Cerebellum (tissue), 4 donors: ENCODE measurements at places on chromosomes 16 and 17.
A peak's percentile ranks its signal among the peaks of the same experiment; 100 is the strongest.

DNA sequence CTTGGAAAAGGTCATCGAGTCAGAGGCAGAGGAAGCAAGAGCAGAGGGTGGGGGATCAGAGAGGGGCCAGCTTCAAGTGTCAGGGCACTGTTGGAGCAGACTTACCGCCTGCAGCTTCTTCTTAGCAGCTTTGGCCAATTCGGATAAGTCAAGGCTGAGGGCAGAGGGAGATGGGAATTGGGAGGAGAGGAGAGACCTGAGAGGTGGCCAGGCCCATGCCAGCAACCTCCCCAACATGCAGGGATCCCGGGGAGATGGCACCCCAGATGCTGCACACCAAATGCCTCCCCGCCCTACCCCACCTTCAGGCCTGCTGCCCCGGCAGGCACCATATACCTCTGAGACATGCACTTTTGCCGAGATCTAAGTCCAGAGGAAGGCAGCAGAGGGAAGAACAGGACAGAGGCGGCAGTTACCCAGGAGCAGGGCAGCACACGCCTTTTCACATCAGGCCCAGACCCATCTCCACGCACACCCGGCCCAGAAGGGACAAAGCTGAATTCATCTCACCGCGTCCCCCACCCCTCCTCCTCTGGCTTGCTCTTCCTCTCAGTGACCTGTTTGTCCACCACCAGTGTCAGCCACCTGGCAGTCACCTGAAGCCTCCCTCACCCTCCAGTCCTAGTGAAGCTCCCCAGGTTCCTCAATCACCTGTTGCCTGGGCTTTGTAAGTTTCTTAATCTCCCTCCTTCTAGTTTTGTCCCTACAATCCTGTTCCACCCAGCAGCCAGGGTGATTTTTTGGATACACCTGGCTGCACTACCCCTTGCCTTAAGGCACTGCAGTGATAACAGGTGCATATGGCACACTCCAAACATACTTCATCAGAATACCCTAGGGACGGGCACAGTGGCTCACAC, 10.4 kb downstream of the TP53I13 start:
- DNase-seq, result no peak

- DNase-seq, result no peak
Measured at GRCh38 chr17:7893187-7893880, 4.7 kb downstream of the CHD3 start.

GRCh38 chr16:78196502-78196901, 97.0 kb downstream of the WWOX start:
- no peak for DNase-seq

DNA sequence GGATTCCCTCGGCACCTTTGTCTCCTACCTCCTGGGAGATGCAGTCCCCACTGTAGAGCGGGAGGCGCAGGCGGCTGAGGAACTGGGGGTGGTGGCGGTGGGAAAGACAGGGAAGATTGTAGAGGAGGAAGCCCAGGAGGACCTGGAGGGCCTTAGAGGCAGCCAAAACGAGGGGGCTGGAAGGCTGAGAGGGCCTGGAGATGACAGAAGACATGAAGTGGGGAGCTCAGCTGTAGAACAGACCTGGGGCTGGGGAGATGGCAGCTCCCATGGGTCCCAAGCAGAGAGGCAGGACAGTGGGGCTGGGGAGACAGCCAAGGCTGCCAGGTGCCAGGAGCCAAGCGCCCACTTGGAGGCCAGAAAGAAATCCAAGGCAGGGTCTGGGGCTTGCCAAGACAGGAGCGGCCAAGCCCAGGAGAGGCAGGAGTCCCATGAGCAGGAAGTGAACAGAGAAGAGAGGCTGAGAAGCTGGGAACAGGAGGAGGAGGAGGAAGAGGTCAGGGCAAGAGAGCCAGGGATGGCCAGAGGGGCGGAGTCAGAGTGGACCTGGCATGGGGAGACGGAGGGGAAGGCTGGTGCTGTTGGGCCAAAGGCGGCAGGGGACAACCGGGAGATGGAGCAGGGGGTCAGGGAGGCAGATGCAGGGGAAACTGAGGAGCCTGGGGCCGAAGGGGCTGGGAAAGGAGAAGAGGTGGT, 803 bp downstream of the APOBR start:
- DNase-seq, result peak; percentile 26

- no peak for DNase-seq
Measured at GRCh38 chr16:1729445-1729844, 23.4 kb downstream of the MAPK8IP3 start.

DNA sequence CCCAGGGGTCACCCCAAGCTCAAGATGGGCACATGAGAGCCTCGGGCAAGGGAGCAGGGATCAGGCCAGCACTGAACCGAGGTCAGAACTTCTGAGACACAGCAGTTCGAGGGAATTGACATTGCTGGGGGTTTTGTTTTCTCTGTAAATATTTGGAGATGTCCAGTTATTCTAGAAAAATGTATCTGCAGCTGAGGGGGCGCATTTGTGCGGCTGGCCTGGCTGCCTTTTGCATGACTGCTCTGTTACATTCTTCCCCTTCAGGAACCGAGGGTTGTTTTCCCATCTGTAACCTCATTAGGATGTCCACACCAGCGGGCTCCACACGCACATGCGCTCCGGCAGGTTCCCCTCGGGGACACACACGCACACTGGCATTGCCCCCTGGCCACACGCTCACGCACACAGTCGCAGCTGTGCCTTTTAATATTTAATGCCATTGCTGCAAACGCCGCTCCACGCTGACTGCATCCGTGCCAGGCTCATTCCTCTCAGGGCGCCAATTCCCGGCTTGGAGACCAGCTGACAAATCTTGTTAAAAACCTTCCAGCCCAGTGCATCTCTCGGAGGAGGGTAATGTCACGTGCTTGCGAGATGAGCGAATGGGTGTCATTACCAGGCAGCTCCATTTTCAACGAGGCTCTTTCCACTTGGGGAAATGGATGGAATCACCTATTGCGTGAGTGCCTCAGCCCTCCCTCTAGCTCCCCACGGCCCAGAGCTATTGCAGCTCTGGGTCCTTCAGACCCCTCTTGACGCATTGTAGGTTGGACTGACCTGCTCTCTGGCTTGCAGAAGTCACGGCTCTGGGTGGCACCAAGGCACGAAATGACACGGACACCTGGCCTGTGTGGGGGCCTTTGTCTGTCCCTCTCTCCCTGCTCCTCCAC, 13.1 kb downstream of the CCR7 start:
- DNase-seq, result peak; percentile 82

GRCh38 chr17:63356337-63356757, 89.8 kb downstream of the CYB561 start:
- no peak for DNase-seq

GRCh38 chr17:57785022-57785421, 39.9 kb upstream of the CCDC182 start:
- no peak for DNase-seq

GRCh38 chr16:84373907-84374489, 5.7 kb downstream of the ATP2C2 start:
- DNase-seq, result no peak

DNA sequence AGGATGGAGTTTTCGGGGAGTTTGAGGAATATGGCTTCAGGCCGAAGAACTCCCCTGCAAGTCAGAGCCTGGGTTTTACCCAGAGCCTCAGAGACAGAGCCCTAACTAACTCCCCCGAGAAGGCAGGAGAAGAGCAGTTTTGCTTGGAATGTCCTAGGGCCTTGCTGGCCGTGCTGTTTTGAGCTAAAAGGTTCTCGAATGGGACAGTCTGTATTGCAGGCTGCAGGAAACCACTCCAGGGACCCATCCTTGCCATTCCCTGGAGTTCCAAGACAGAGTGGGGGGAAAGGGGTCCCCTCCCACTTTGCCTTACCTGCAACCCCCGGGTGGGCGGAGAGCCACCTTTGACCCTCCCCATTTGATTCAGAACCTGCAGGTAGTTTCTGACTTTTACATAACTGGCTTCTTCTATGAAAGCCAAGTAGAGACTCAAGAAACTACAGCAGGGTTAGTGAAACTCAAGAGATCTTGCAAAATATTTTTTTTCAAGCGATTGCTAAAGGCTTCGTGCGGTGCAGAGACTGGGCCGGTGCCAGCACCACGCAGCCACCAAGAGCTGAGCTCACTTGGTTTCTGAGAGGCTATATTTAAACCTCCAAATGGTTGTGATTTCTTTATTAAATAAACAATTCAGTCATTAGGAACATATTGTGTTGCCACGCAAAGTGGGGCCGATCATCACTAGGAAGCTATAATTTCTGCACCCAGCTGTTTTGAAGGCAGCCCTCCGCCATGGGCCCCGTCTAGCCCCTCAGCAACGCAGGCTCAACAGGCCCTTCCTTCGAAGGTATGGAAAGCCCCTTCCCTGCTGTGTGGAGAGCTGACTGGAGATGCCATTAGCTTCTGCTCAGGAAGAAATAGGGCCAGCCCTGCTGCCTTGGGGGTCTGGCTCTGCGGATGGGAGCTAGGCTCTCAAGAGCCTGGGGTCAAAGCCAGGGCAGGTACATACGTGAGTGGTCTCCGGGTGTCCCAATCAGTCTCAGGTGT, 223.0 kb downstream of the NTN1 start:
- peak; percentile 32 for DNase-seq

DNA sequence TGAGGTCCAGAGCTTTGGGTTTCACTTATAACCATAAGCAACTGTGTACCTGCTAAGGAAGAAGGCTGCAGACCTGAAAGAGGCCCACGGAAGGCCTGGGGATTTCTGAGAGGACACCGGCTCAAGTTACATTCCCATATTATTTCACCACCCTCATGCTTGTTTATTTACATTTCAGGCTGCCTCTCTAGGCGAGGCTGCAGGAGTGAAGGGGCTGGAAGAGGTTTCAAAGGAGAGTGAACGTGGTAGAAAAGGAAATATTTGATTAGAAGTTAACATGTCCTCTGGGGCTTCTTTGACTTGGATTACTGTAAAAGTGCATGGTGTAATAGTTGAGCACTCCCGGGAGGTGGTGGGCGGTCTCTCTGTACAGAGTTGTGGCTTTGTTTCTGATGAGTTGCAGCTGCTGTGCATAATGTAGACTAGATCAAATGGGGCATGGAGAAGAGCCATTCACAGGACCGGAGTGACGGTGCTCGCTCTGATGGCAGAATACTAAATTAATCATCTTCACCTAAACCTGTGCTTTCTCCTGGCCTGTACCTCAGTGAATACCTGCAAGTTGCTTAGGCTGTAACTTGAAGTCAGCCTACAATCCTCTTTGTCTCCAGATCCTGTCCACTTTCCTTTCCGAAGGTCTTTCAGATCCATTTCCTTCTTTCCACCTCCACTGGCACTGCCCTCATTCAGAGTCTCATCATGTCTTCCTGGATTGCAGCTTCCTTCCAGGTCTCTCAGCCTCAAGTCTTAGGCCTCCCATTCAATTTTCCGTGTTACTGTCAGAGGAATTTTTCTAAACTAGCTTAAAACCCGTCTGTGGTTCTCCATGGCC, 1.9 kb upstream of the CPD start:
- no peak for DNase-seq

DNA sequence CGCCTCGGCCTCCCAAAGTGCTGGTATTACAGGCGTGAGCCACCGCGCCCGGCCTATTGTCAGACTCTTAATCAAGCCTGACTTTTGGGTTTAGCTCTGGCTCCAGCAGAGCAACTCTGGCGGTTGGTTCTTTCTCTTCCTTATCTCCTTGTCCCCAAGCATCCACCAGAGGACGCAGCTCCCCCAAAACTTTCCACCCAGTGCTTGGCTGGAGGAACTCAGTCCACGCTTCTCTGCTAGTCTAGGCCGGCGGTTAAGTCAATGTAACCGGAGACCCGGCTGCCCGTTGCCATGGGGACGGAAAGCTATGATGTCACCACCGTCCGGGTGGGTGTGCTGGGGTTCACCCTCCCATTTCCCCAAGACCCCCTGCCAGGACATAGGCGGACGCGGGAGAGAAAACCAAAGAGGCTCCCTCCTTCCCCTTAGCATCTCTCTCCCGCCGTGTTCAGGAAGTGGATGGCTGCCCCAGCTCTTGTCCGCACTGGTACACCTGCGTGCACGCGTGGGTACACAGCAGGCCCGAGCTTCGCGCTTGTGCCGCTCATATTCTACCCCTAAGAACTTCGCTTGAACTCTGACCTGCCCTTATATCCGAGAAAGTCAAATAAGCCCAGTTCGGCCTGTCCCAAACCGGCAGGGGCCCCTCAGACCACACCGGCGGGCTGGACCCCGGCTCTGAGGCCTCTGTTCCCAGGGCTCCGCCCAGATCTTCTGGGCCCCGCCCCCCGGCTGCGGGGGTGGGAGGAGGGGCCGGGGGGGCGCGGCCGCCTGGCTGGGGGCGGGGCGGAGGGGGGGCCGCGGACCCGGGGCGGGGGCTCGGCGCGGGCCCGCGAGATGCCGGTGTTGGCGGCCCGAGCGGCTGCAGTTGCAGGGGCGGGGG, at the start of gene RND2:
Gene RND2, plus strand, starts transcription at position 825 of the 883 bp plus-strand sequence. CDS start 117 bp downstream, outside the sequence.
- peak; percentile 88 for DNase-seq
